ENCODE measurements at places on chromosomes 5 and 9.

- DNase-seq, result no peak
Measured at GRCh38 chr9:27558307-27558706, 15.0 kb downstream of the C9orf72 start.

DNA sequence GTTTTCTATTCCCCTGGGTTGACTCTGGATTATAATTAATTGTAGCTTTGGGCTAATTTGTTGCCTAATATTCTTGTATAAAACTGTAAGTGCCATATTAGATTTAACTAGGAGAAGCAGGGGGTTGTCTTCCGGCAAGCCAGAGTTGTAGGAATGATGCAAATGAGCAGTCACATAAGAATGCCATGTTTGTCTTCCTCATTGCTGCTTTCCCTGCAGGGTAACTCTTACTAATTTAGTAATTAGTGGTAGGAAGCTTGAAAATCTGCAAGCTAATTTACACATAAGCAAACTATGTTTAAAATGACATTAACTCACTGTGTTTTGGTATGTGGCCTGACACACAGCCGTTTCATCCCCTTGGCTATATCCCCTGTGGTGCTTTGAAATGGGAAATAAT, 527.8 kb downstream of the KCTD16 start:
- no peak for DNase-seq

- no peak for DNase-seq
Measured at GRCh38 chr9:6842584-6842947, 84.8 kb downstream of the KDM4C start.

- no peak for DNase-seq
Measured at GRCh38 chr5:179858241-179858585, 404 bp downstream of the MRNIP start.

DNA sequence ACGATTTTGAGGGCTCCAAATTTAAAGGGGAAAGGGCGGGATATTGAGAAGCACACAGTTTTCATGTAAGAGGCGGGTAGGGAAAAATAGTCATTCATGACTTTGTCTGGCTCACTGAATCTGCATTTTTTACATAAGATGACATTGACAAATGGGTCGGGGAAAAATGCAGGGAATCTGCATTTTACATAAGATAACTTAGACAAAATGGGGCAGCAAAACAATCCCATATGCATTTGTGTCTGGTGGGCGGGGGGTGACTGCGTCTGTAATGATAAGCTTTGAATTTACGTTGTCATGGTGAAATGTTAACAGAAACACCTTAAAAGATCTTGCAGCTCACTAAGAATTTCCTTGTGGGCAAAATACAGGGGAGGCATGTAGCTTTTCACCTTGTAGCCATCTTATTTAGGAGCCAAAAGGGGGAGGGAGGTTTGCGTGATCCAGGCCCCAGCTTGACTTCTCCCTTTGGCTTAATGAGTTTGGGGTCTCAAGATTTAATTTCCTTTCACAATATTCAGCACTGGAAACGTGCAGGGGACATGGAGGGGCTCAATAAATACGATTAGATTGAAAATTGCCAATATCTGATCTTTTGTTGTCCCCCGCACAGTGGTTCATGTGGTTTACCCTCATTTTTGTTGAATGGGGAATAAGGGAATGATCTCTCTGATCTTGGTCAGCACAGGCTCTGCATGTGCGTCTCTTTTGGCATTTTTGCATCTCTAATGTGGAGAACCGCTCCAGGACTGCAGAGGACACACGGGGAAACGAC, 41.1 kb upstream of the GADD45G start:
- no peak for DNase-seq

- DNase-seq, result no peak
Measured at GRCh38 chr5:168298949-168299348, 7.5 kb downstream of the WWC1 start.

GRCh38 chr5:155434681-155435080, 421.1 kb downstream of the KIF4B start:
- no peak for DNase-seq

- DNase-seq, result no peak
Measured at GRCh38 chr5:125209650-125210049, 463.2 kb upstream of the ZNF608 start.

- DNase-seq, result no peak
Measured at GRCh38 chr5:171895081-171895480, 109.5 kb downstream of the SMIM23 start.

DNA sequence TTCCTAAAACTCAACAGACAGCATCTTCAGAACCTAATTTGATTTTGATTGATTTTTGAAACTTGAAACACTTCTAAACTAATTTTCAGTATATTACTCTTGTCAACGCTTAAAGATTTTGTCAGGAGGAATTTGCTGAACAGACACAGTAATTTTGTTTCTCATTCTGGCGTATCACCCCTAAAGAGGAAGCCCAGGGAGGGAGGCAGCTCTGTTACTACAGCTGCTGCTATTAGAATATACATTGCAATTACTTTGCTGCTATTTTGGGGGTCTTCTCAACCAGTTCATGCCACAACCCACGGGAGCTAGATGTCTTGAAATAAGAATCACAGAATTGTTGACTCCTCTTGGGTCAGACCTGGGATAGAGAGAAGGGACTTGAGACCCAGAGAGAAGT, 122.6 kb downstream of the TLR4 start:
- no peak for DNase-seq

DNA sequence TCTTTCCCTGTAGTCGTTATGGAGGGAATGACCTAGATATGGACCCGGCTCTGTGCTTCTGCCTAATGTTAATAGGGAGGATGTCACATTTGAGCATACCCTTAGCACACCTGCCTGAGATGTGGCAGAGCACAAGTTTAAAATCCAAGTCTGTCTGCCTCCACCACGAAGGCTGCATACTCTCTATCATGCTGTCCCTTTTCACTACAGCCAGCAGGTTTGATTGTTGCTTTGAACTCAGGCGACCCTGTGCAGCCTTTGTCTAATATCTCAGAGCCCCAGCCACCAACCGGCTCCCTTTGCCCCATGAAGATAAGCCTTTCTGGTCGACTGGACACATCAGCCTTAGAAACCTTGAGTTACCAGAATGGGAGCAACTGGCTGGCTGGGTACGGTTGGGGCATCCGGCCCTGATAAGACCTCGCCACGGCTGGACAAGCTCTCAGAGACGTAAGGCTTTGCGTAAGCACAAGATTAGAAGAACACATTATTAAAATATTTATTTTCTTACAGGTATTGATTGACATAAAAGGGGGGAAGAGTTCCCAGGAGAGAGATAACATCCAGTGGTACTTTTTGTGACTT, 222.0 kb upstream of the TRIM32 start:
- no peak for DNase-seq

DNA sequence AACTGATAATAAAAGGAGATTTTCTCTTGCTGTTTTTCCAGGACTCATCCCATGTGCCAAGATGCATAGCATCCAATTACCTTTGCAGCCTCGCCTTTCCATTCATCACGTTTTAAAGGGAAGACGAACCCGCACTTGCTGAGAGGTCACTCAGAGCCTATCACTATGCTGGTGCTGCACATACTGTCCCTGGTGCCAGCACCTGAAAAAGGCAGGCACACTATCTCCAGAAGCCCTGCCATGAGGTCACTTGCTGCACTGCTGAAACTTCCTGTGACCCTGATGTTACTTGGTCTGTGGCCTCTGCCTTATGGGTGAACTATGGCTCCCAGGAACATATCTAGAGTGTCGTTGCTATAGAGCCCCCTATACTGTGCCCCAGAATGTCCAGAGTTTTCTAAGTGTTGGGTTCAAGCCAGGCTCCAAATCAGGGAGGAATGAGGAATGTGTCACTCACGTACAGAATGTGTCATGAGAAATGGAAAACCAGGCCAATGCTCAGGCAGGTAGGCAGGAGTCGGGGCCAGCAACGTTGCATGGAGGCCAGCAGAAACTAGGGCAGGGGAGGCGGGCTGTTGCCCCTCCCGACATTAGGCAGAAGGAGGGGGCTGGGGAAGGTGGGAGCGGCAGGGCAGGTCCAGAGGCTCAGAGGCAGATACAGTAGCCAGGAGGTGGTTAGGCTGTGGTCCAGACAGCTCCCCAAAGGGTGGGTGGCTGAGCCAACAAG, 262.1 kb downstream of the CRB2 start:
- DNase-seq, result no peak

DNA sequence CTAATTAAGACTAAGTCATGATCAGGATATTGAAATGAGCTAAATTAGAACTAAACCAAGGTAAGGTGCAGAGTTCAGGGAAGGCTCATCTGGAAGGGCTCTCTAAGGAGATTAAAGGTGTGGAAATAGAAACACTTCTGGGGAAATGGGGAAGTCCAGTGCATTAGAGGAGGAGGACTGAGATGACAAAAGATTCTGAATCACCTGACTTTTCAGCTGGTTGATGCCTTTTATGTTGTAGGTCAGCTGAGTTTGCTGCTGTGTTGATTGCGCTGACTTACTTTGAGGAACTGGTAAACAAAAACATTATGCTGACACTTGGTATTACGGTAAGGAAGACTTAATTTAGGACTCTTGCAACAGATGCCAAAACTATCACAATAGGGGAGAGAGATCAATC, 23.8 kb downstream of the IFNA5 start:
- no peak for DNase-seq

DNA sequence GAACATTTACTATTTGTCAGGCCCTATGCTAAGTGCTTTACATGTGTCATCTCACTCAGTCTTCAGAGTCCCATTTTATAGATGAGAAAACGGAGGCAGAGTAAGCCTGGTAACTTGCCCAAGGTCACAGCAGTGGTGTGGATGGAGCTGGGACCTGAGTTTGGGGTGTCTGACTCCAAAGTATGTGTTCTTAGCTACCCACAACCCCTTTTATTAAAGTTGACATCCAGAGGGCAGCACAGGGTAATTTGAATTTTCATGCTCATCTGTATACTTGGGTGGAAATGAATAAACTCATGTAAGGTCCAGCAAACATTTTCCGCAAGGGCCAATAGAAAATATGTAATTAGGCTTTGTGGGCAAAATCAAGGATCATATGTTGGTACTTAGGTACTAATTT, 93.4 kb upstream of the SLC25A48 start:
- DNase-seq, result no peak

- no peak for DNase-seq
Measured at GRCh38 chr9:131824155-131824594, 84.3 kb upstream of the RAPGEF1 start.

- DNase-seq, result no peak
Measured at GRCh38 chr9:125997196-125997823, 250.1 kb downstream of the PBX3 start.

GRCh38 chr5:135559354-135559753, 19.4 kb downstream of the CXCL14 start:
- DNase-seq, result no peak

DNA sequence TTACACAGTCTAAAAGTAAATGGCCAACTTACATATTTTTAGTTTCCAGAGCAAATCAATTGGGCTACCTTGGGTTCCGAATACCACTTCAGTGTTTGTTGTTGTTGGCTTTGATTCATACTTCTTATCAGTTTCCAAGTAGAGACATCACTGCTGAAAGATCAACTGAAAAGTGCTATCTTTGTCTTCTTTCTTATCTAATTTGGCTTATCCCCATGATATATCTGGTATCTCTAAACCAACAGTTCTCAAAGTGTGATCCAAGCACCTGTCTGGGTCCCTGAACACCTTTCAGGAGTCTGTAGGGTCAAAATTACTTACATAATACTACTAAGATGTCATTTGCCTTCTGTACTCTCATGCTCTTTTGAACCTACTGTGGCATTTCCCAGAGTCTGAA, 200.0 kb downstream of the PARP8 start:
- DNase-seq, result no peak

- no peak for DNase-seq
Measured at GRCh38 chr5:110869927-110870326, 131.1 kb downstream of the SLC25A46 start.

- DNase-seq, result no peak
Measured at GRCh38 chr5:59416451-59416850, 477.1 kb downstream of the PDE4D start.

GRCh38 chr9:4935001-4935672, 49.9 kb upstream of the JAK2 start:
- no peak for DNase-seq
